ENCODE measurements at places on chromosomes 12 and 14.

DNA sequence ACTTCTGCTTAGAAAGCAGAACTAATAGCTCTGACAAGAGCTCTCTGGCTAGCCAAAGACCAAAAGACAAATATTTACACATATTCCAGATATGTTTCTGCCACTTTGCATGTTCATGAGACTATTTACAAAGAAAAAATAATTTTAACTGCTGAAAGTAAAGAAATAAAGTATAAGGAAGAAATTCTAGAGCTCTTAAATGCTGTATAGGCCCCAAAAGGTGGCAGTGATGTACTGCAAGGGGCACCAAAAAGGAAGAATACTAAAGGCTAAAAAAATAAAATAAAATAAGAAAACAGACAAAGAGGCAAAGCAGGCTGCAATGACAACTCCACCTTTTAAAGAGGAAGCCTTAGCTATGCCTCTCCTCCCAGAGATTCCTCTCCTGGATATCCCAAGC is 23.0 kb downstream of the KLRK1 start:
- DNase-seq, result no peak

GRCh38 chr14:89503431-89503996 is 86.5 kb upstream of the FOXN3 start:
- DNase-seq, result no peak

GRCh38 chr12:106248312-106248845 is 559 bp upstream of the CKAP4 start:
- no peak for DNase-seq

- DNase-seq, result no peak
Measured at GRCh38 chr14:104758981-104759969, 6.3 kb downstream of the SIVA1 start.

- no peak for DNase-seq
Measured at GRCh38 chr14:50794068-50794645, 36.8 kb downstream of the NIN start.

GRCh38 chr14:43200519-43200918 is 1306.6 kb downstream of the FSCB start:
- DNase-seq, result no peak

- DNase-seq, result no peak
Measured at GRCh38 chr12:5140190-5140589, 96.5 kb downstream of the KCNA5 start.

GRCh38 chr12:104959335-104959841 is 1.3 kb upstream of the SLC41A2 start:
- no peak for DNase-seq

DNA sequence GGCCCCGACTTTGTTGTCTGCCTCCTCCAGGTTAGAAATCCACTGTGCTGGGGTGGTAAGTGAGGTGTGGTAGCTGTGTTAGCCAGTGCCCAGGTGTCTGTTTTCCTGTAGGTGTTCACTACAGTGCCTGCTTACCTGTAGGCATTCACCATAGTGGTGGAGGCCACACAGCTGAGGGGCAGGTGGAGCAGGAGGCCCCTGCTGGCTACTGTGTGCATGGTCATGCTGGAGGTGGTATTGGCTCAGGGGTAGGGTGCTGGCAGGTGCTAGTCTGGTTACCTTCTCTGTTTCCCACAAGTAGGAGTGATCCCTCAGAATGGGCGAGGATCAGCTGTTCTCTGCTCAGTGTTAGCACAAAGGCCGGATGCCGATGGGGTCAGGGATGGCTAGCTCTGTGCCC is 217.3 kb downstream of the SYT10 start:
- DNase-seq, result no peak

- DNase-seq, result no peak
Measured at GRCh38 chr12:67748743-67749040, 100.1 kb downstream of the DYRK2 start.

GRCh38 chr14:87437158-87437557 is 555.8 kb downstream of the GALC start:
- DNase-seq, result no peak

GRCh38 chr12:510071-510825 is 50.5 kb downstream of the B4GALNT3 start:
- no peak for DNase-seq

GRCh38 chr12:124940393-124941169 is 26.1 kb upstream of the UBC start:
- peak; percentile 62 for DNase-seq

DNA sequence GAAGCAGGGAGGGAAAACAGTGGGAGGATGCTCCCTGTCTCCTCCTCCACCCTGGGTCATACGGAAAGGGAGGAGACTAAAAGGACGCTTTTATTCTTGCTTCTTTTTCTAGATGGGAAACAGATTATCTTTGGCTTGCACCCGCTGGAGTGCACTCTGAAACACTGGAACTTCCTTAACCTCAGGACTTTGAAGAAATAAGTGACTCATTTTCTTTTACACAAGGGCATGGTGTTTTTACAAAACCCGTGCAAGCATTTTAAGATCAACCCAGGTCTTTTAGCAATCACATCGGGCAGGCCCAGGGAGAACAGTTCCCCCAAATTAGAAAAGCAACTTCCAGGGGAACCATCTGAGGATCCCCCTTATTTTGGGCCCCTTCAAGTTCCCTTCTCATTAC is 80.9 kb upstream of the TSPAN11 start:
- DNase-seq, result no peak

GRCh38 chr14:94561656-94562010 is 391 bp downstream of the SERPINA4 start:
- no peak for DNase-seq

- no peak for DNase-seq
Measured at GRCh38 chr12:92703786-92704185, 997 bp downstream of the PLEKHG7 start.

GRCh38 chr12:31582155-31582554 is 8.8 kb downstream of the DENND5B start:
- no peak for DNase-seq

DNA sequence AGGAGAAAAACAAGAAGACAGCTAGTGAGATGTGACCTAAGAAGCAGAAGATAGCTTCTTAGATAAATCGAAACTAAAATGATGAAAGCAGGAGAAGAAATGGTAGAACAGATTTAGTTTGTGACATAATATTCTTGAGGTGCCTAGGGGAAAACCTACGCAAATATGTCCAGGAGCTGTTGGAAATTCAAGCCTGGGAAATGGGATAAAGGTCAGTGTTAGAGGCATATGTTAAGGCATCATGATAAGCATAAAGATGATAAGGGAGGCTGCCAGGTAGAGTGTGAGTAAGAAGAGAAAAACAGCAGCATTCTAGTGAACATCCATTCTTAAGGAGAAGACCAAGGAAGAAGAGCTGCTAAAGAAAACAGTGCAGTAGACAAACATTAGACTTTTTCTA is 109.6 kb upstream of the LGR5 start:
- DNase-seq, result no peak

DNA sequence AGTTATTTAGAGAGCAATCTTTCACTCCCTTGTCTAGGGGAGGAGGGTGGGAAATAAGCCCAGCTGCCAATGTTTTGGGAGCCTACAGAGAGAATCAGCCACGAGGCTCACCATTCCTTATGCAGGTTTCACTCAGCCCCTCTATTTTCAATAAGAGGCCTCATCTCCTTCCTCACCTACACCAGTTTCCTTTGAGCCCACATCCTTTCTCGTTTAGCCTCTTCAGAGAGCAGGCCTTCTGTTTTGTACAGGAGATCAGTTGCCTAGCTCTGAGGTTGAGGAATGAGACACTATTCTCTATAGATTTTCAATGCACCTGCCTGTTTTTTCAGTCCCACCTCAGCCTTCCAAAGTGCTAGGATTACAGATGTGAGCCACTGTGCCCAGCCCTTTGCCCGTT is 17.9 kb downstream of the SNAPC1 start:
- DNase-seq, result no peak

DNA sequence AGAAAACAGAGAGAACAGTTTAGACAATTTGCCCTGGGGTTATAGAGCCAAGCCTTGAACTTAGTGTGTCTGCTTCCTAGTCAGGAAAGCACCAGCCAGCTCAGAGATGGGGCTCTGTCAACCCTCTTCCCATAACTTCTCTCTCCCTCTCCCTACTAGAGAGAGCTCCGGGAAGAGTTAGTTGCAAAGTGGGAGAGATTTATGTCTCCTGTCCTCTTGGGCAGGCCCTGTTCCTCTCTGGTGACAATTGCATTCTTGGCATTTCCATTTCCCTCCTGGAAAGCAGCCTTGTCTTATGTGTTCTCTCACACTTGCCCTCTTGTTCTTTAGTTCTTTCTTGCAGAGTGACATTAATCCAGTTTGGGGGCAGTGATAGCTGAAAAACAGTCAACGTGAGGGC is 42.1 kb upstream of the TUNAR start:
- DNase-seq, result no peak

DNA sequence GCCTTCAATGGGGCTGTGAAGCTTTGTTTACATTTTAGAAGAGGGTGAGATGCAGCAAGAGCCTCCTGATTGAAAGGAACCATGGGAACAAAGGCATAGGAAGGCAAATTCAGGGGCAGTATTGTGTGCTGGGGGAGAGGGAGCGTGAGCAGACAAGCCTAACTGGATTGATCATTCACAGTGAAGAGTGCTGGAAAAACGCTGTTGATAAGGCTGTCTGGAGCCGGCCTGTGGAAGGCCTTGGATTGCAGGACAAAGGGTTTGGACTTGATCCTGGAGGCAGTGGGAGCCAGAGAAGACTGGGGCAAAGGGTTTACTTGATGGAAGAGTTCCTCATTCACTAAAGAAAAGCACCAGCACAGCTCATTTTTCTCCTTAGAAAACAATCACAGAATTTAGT is 160.5 kb downstream of the PAH start:
- DNase-seq, result no peak

- no peak for DNase-seq
Measured at GRCh38 chr12:119399301-119399700, 64.8 kb downstream of the CCDC60 start.

DNA sequence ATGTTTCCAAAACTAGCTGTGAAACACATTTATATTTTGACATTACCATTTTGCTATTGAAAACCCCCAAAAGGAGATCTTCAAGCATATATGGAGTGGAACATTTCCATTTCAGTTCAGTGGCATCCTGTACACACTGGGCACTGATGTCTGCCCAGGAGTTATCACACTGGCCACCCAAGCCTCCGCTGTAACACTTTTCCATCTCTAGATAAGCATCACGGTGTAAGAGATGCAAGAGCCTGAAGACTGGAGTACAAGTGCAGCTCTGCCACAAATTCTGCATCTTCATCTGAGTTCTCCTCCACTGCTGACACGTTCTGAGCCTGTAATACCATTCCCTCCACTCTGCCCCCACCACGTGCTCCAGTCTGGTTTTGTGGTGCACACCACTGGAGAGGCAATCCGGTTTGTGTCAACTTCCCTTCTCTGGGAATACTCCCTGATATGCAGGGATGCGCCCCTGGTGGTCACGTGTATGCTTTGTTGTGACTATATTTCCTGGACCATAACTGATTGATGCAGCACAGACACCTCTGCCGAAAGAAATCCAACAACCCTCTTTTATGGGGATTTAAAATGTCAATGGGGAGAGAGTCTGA is 12.7 kb downstream of the SPTLC2 start:
- DNase-seq, result no peak

GRCh38 chr12:34350092-34351041 is 328.1 kb downstream of the ALG10 start:
- DNase-seq, result no peak

DNA sequence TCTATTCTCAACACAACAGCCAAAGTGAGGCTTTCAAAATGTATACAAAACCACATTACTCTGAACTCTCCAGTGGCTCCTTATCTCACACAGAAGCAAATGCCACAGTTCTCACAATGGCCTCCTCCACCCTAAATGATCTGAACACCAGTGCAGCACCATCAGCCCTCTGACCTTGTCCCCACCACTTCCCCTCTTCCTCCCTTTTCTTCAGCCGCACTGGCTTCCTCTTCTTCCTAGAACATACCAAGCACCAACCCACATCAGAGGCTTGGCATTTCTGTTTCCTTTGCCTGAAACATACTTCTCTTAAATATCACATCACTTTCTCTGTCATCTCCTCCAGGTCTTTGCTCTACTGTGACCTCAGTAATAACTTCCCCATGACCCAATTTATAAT is 66.3 kb downstream of the GPR135 start:
- DNase-seq, result no peak

DNA sequence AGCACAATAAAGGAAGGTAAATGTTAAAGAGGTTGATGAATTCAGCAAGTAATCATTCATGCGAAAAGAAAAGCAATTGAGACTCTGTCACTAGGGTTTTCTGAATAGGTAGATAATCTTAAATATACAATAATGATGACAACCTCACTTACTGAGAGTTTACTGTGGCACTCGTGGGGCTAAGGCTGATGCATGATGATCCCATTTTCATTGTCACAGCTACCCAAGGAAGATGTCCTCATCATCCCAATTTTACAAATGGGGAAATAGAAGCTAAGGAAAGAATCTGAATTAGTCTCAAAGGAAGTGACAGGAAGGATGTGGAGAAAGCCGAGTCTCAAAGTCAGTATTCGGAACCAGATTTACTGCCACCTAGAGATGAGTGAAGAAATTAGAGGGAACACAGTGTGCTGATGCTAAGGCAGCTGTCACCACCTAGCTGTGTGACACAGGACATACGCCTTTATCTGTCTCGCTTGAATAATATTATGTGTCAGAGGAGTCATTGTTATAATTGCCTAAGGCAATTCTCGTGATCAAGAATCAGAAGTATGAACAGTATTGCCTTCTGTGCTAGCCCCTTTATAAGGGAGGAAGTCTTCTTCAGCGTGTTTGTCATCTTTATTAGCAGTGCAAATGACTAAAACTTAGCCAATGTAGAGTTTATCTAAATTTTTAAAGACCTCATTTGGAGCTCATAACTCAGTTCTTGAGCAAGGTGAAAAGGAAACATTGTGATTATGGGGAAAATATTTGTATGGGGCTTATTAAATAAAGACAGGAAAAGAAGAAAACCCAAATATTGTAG is 63.2 kb downstream of the ERGIC2 start:
- peak; percentile 1 for DNase-seq

- no peak for DNase-seq
Measured at GRCh38 chr12:110741341-110742095, 1.2 kb downstream of the PPP1CC start.

DNA sequence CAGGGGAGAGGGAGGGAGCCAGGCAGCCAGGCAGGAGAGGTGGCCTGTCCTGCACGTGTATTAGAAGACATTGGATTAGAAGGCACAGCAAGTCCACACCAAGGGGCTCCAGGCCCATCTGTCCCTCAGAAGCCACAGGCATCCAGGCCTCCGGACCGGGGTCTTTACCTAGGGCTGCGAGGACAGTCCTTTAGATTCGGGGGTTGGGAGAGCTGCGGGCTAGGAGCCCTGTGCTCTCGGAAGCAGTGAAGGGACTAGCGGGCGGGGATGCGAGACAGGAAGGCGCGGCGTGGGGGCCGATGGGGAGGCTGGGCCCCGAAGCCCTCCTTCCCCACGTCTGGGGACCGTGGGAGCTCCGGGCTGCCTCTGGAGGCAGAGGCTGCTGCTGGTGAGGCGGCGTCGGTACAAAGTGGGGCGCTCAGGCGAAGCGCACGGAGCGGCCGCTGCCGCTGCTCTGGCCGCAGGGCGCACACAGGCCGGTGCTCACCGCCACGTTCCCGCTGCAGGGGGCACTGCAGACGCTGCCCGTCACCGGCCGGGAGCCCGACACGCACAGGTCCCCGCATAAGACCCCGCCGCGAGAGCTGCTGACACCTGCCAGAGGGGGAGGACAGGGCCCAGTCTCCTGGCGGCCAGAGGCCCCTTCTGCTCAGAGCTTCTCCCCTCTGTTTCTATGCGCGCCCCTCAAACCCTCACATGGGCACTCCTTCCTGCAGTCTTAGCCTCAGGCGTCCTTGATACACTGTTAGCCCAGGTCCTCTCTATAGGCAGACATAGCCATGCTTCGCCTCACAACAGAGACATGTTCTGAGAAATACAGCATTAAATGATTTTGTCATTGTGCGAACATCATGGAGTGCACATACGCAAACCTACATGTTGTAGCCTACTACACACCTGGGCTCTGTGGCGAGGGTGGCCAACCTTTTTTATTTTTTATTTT is 17.3 kb downstream of the KRT7 start:
- no peak for DNase-seq

Data from stimulated activated CD4-positive, alpha-beta T cell treated with anti-CD3 and anti-CD28 coated beads, Interleukin-1b, Interleukin-23, amount 100 ng/mL, for 1 hour (primary cell).